T-cell (primary cell): ENCODE measurements at places on chromosomes 1 and 21.

- no peak for DNase-seq
Observed at GRCh38 chr1:236942431-236942830, 61.8 kb downstream of the MT1HL1 start.

GRCh38 chr1:13730291-13730690 is 30.3 kb downstream of the PRDM2 start:
- DNase-seq: no peak

DNA sequence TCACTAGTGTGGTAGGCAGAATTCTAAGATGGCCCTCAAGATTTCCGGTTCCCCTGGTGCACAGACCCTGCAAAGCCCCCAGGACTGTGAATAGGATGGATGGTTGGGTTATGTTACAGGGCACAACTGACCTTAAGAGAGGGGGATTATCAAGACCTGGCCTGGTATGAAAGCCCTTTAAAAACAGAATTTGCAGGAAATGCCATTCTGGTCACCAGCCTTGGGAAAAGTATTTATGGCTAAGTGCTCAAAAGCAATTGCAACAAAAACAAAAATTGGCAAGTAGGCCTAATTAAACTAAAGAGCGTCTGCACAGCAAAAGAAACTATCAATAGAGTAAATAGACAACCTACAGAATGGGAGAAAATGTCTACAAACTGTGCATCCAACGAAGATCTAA is 144.7 kb upstream of the EDN2 start:
- no peak for DNase-seq

- DNase-seq: no peak
Observed at GRCh38 chr1:222931023-222931422, 116.2 kb downstream of the DISP1 start.

- no peak for DNase-seq
Observed at GRCh38 chr1:236381565-236382158, 12.4 kb upstream of the EDARADD start.

DNA sequence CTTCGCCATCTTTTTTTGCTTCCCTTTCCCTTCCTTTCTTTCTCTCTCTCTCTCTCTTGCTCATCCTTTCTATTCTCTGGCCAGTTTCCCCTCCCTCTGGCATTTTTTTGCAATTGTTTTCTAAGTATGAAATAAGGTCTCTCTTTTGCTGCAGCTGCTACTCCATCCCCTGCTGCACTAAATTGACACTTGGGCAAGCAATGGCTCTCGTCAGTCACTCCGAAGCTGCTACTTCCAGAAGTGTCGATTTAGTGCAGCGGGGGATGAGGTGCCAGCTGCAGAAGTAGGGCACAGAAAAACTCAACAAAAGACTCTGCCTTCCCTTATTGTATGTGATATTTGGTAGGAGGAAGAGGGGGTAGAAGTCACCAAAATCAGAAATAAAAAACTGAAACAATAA is 642.3 kb downstream of the RWDD3 start:
- DNase-seq: no peak

DNA sequence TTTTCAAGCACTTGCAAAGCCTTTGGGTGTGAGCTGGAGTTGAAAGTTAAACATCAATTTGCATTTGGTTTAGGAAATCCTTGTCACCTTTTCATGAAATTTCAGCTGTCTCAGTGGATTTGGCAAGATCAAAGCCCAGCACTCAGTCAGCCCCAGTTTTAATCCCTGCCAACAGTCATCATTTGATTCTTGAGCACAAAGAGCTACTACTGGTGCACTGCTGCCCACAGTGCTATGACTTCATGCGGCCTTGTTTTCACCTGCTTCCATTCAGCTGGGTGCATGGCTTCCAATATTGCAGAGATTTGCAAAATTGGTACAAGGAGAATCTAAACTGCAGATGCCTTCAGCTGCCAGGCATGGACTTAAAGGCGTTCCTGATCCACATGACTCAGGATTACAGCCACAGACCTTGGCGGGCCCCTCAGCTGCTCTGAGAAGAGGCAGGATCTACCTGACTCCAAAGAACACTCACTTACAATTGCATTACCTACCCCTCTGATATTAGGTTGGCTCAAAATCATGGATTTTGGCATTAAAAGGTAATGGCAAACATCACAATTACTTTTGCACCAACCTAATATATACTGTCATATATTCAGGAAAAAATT is 259.1 kb downstream of the DSCAM start:
- no peak for DNase-seq

GRCh38 chr1:84847253-84848250 is 45.5 kb downstream of the LPAR3 start:
- DNase-seq: no peak

DNA sequence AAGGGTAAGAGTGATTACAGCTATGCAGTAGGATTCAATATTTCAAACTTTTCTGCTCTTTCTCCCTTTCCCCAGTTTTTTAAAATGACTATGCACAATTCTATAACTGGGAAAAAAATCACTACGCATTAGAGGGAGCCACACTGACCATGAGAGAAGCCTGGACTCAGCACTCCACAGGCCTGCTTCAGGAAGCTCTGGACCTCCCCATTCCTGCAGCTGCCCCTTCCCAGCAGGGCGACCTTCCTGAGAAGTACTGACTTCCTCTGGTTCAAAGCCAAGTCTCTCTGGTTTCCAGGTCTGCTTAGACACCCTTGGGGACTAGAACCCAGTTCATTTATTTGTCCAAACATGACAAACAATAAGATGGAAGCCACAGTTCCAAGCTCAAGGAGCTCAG is 42.0 kb upstream of the CLSTN1 start:
- no peak for DNase-seq

- no peak for DNase-seq
Observed at GRCh38 chr1:86498281-86498680, 29.6 kb downstream of the CLCA1 start.

- no peak for DNase-seq
Observed at GRCh38 chr1:119873135-119874015, 22.9 kb downstream of the ADAM30 start.

- no peak for DNase-seq
Observed at GRCh38 chr1:93496520-93496919, 48.6 kb downstream of the FNBP1L start.

DNA sequence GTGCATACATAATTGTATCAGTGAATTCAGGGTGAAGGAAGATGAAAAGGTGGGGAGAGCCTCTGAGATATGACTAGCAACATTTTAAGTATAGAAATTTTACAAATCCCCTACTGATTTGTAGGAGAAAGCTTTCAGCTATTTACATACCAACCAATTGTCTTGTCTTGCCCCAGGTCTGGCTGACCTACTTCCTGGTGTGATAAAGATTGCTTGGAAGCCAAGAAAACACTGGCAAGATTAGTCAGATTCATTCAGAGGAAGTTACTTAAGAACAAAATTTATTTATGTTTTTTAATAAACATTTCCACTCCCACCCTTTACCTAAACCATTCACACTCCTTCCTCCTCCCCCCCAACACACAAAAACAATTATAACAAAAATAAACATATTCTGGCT is 17.5 kb downstream of the PTGS2 start:
- no peak for DNase-seq

DNA sequence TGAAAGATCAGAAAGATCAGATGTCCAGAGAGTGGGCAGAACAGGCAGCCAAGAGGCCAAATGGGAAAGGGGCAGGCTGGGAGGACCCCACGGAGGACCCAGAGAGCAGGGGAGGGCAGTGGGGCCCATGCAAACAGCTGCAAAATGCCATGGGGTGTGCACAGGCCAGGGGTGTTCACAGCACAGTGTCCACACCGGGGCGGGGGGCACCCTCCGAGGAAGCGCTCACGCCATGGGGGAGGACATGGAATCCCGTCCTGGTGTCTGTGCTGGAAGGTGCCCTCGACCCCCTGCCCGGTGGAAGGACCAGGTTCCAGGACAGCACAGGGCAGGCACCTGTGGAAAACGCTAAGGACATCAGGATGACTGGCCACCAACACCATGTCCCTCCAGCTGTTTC is 1.5 kb downstream of the INTS11 start:
- no peak for DNase-seq

DNA sequence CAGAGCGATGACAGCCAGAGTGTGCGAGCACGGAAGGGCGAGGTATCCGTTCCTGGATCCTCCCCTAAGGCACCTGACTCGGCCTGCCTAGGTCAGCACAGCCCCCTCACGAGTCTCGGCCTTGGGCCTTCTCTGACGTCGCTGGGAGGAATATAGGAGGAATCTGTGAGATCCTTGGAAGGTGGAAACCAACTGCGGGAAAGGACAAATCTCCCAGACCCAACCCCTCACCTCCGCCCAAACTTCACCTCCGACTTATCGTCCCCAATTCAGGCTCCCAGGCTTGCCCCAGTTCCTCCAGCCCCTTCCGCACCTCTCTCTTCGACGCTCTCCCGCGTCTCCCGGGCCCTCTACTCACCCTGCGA is 494 bp downstream of the APH1A start:
- peak; percentile 35 for DNase-seq

GRCh38 chr1:151583796-151584195 is 28.1 kb upstream of the SNX27 start:
- DNase-seq: no peak

DNA sequence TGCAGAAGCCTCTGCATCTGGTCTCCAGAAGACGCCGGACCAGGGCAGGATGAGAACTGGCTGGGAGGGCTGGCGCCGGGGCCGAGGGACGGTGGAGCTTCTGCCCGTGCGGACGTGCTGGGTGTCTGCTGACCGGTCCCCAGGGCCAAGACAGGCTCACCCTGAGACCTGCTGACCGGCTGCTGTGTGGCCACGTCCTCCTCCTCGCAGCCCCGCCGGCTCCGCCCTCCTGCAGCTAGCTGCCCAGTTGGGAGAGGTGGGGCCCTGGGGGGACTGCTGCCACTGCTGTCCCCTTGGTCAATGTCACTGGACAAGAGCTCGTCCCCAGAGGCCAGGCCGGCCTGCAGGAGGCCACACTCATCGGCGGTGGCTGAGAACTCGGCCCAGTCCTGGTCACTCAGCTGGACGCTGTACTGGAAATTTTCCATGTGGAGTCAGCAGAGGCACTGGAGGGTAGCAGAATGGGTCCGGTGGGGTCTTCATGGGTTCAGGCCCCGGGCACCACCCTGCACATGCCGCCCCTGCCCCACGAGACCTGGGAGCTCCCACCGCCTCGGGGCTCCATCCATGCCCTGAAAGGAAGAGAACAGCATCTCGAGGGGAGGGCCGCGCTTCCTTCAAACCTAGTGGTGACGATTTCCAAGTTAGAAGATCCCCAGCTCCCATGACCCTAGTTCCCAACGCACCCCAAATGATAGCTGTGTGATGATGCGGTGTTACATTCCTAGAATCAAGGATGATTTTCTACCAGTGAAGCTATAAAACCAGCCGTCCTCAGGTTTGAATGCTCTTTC is 1.1 kb downstream of the PERM1 start:
- DNase-seq: no peak

DNA sequence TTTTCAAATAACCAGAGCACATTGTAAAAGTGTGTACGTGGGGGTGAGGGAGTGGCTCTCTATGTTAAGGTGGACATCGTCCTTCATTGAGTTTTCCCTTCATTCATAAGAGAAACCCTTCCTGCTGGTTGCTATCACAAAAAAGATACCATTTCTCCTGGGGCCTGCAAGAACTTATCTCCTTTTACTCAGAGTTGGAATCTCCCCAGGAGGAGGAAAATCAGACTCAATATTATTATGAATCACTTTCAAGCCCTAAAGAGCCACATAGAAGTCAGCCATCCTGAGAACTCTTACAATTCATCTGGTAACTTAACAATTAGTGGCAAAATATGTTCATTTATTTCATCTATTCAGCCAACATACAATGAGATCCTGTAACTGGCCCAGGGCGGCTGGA is 27.1 kb upstream of the TGFBR3 start:
- no peak for DNase-seq

GRCh38 chr1:223052462-223052861 is 90.6 kb downstream of the TLR5 start:
- DNase-seq: no peak

- no peak for DNase-seq
Observed at GRCh38 chr1:24830680-24831272, 85.5 kb downstream of the CLIC4 start.

- no peak for DNase-seq
Observed at GRCh38 chr1:40919475-40920011, 57.4 kb upstream of the CITED4 start.

GRCh38 chr1:22485431-22485830 is 33.8 kb downstream of the ZBTB40 start:
- DNase-seq: no peak

GRCh38 chr1:34695580-34695979 is 59.3 kb upstream of the GJB5 start:
- no peak for DNase-seq

- DNase-seq: no peak
Observed at GRCh38 chr21:38914528-38915293, 109.0 kb downstream of the ETS2 start.

DNA sequence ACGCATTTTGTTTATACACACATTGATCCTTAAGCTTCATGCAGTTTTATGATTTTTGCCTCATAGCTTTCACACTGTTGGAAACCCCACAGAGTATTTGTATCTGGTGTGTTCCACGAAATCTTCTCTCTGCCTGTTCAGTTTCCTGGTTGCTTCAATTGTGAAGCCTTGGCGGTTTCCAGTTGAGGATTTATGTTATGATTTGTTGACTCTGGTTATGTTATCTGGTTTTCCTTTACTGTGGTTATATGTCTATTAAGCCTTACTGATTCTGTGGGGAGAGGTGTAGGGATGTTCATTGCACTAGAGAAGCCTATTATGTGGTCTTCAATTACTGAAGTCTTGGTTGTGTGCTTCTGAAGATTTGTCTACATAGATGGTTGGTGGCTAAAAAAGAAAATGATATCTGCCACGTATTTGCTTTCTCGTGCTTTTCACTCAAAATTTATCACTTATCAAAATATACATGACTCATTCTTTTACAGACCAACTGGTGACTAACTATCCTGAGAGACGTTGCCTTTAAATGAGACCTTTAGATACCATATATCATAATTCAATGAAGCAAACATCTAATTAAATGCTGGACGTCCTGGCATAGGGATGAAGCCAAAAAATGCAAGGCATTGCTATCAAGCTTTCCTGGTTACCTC is 488.0 kb upstream of the B3GALT2 start:
- no peak for DNase-seq

GRCh38 chr1:178126741-178127185 is 32.9 kb downstream of the RASAL2 start:
- no peak for DNase-seq

DNA sequence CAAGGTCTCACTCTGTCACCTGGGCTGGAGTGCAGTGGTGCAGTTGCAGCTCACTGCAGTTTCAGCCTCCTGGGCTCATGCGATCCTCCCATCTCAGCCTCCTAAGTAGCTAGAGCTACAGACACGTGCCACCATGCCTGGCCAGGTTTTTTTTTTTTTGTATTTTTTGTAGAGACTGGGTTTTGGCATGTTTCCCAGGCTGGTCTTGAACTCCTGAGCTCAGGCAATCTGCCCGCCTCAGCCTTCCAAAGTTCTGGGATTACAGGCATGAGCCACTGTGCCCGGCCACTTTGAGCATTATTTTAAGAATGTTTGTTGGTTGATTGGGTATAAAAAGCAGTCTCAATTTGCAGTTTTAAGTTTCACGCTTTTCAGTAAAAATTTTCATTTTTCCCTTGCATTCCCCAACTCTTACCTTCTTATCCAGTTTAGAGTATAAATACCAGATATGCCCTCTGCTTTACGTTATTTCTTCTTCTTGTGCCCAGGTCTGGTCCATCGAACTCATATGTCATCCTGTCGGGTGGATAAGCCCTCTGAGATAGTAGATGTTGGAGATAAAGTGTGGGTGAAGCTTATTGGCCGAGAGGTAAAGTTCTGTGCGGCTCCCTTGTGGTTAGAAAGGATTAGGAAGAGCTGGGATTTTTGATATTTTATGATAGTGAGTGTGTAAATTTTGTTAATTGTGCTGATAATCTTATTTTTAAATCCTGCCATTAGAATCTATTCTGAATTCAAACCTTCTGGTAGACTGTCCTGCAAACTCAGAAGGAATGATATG is 36.0 kb downstream of the FABP3 start:
- DNase-seq: no peak

GRCh38 chr1:17045634-17046333 is 8.0 kb downstream of the SDHB start:
- no peak for DNase-seq
